T-helper 9 cell (primary cell): ENCODE measurements at places on chromosomes 2 and 18.

GRCh38 chr2:40103590-40103989 lies 324.5 kb upstream of the THUMPD2 start:
- no peak for DNase-seq

DNA sequence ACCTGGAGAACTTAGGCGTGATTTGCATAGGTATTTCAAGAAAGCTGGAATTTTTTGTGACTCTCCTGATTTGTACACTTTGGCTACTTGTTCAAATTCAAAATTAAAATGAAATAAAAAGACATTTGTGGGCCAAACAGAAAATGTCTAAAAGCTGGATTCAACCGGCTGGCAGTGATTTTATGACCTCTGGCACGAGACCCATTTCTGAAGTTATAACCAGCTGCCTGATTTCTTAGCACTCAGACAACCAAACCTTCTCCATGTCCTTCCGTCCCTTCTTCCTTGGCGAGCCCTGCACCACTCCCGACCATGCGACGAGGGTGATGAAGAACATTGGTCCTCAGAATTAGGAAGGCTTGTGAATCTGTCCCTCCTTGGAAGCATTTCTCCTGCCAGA lies 19.7 kb downstream of the PKDCC start:
- DNase-seq = no peak

GRCh38 chr2:119180892-119181291 lies 22.3 kb upstream of the C1QL2 start:
- no peak for DNase-seq

- no peak for DNase-seq
These were observed 110.0 kb upstream of the KLF7 start for GRCh38 chr2:207275779-207276178.

DNA sequence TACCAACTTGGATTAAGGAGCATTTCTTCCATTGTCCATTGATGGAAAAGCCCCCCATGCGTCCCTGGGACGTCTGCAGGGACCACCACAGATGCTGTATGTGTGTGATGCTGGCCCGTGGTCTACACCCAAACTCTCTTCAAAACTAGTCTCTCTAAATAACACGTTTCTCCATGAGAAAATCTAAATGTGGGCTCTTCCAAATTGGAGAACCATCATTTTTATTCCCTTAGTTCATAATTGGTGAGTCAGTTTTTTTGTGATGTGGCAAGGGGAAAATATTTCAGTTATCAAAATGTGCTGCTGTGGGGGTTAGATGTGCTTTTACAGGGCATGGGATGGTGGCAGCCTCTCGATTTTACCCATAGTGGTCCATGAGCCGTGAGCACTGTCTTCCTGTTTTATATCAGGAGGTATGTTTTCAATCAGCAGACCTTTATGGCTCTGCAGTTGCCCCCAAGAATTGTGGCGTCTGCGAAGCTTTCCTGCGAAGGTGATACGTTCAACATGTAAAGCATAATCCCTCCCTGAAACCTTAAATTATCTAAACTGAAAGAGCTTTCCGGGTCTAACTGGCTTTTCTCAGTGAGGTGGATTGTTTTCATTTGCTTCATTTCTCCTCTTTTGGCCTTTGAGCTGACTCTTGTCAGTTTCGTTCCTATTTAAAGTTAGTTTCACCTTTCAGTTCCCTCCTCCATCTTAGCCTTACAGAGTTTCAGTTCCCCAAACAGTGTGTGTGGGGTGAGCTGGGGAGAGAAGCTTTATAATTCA lies 78.4 kb downstream of the SETBP1 start:
- DNase-seq = no peak
